ENCODE measurements at places on chromosomes 6 and 20.

GRCh38 chr20:32456869-32457478 lies 98.8 kb downstream of the ASXL1 start:
- no peak for DNase-seq

- DNase-seq = no peak
Measured at GRCh38 chr6:48449002-48449401, 338.0 kb upstream of the PTCHD4 start.

DNA sequence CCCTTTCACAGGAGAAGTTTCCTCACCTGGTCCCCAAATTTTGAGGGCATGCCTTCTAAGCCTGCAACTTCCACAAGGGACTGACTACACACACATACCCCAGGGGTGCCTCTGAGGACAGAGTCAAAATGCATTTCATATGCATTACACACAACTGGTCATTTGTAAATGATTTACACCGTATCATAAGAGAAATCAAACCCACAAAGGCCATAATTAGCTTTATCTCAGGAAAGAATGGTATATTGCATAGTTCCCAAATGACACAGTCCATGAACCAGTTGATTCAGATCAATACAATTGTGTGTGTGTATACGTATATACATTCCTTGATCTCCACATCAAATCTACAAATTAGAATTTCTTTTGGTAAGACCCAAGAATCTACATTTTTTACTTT lies 203.3 kb upstream of the PRDM1 start:
- no peak for DNase-seq

DNA sequence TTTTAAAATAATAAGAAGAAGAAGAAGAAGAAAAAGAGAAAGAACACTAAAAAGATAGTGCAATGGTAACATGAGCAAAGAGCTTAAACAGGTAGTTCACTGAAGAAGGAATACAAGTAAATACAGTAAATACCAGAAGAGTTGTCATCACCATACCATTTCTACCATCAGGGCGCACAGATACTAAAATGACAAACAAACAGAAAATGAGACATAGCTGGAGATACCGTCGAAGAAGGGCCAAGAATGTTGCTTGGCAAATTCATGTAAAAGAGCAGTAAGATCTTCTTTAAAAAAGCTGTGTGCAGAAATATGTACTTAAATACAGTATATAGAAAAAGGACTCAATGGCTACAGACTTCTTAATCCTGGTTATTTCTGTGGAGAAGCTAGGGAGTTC lies 20.7 kb upstream of the TFAP2C start:
- DNase-seq = no peak

- no peak for DNase-seq
Measured at GRCh38 chr20:59730722-59731121, 126.4 kb downstream of the PHACTR3 start.

GRCh38 chr6:48957781-48958180 lies 505.3 kb downstream of the MMUT start:
- no peak for DNase-seq

DNA sequence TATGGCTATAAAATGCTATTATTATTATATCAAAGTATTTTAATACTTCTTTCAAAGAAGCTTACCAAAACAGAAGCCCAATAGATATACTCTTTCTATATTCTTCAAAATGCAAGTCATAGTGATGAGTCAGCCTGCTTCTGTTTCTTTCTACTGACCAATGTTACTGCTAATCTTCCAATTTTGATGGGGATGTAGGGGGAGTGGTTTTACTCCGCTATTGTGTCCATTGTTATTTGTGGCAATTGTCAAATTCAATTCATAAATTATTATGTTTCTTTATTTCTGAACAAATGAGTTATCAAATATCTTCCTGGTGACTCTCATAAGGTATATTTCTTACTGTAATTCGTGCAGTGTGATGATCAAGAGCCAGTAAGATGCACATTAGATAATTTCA lies 221.5 kb upstream of the DEFB112 start:
- no peak for DNase-seq

- no peak for DNase-seq
Measured at GRCh38 chr6:161748535-161749416, 474.9 kb upstream of the AGPAT4 start.

Data from effector CD4-positive, alpha-beta T cell (primary cell).